ENCODE measurements at places on chromosomes 16 and 17.

GRCh38 chr17:68684949-68685357 lies 83.8 kb upstream of the FAM20A start:
- no peak for DNase-seq

GRCh38 chr17:62816282-62816839 lies 8.2 kb upstream of the MARCHF10 start:
- no peak for DNase-seq

GRCh38 chr17:57338257-57338914 lies 82.1 kb downstream of the MSI2 start:
- DNase-seq: peak; percentile 26

- DNase-seq: no peak
Observed at GRCh38 chr16:20401475-20402016, 3.0 kb downstream of the PDILT start.

- no peak for DNase-seq
Observed at GRCh38 chr16:85354686-85355514, 242.6 kb upstream of the CIBAR2 start.

DNA sequence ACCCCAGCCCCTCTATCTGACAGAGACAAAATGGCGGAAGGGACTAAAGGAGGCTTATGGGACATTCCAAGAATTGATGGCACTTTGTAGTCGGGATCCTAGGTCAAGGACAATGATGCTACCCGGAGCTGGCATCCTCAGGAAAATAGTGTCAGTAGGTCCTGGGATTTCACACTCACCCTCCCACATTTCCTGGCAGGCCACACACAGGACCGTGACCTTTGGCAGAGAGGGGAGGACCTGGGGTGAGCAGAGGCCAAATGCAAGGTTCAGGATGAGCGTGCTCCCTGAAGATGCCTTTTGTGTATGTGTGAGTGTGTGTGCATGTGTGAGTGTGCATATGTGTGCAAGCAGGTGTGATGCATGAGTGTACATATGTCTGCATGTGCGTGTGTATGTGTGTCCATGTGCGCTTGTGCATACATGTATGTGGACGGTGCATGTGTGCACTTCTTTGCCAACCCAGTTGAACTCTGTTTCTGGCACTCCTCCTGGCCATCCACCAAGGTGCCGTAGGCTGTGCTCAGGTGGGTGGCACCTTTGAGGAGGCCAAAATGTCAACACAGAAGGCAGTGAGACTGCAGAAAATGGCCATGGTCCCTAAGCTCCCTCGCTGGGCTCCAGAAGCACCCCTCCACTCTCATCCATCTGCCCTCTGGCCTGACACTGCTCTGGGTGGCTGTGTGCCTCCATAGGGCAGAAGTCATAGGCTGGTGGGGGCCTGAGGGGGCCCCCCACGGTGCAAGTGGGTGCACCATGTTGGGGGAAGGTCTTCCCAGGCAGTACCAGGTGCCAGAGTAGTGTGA lies 60.3 kb downstream of the SNX20 start:
- DNase-seq: no peak

DNA sequence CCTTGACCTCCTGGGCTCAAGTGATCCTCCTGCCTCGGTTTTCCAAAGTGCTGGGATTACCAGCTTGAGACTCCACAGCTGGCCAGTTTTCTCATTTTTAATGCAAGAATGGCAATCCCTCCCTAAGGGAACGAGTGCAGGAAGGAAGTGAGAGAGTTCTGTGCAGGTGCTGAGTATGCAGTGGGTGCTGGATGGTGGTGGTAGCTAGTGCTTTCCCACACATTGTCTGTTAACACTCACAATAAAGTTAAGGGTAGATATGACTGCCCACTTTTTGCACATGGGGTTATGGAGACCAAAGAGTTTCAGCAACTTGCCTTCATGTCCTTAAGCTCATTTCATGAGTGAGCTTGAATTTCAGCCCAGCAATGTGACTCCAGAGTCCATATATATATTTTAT lies 18.5 kb downstream of the RGS9 start:
- DNase-seq: no peak

DNA sequence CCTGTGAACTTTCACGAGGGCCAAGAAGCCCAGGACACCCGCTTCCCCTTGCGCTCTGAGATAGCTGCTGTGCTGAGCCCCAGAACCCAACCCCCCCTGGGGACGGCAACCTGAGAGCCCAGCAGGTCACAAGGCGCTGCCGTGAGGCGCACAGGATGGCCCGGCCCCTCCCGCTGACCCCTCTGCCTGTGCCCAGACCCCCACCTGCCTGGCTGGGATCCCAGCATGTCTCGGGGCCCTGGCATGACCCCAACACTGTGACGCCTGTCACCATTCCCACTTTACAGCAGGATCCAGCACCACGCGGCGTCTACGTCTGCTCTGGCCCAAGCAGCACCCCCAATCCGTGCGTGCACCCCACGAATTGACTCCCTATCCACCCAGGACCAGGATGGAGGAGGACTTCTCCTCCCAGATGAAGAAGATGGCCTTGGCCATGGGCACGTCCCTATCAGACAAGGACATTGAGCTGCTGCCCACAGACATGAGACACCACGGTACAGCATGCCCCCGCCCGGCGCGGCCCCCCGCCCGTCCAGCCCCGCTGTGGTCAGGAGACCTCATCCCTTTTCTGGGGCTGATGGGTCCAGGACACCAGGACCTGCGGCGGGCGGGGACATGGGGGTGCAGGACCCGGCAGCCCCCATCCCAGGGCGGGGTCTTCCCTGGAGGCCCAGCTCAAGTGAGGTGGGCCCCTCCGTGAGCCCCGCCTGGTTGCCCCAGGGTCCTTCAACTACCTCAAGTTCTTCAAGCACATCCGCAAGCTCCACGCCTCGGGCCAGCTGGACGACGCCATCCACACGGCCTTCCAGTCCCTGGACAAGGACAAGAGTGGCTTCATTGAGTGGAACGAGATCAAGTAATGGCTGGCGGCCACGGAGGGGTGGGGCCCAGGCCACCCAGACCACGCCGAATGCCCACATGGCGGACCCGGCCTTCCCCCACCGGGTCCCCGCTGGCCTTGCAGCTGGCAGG lies 15.1 kb upstream of the AATK start:
- no peak for DNase-seq

GRCh38 chr17:20927308-20927977 lies 115.4 kb downstream of the USP22 start:
- DNase-seq: no peak

GRCh38 chr17:10633738-10634379 lies 23.2 kb downstream of the MYH3 start:
- no peak for DNase-seq

- DNase-seq: no peak
Observed at GRCh38 chr17:19380481-19381301, 2.4 kb downstream of the MAPK7 start.

GRCh38 chr17:46916211-46916610 lies 6.7 kb upstream of the GOSR2 start:
- no peak for DNase-seq

GRCh38 chr16:2799859-2800226 lies 1.6 kb downstream of the PRSS41 start:
- DNase-seq: peak; percentile 11

GRCh38 chr17:1322480-1322879 lies 43.0 kb downstream of the TRARG1 start:
- DNase-seq: no peak

DNA sequence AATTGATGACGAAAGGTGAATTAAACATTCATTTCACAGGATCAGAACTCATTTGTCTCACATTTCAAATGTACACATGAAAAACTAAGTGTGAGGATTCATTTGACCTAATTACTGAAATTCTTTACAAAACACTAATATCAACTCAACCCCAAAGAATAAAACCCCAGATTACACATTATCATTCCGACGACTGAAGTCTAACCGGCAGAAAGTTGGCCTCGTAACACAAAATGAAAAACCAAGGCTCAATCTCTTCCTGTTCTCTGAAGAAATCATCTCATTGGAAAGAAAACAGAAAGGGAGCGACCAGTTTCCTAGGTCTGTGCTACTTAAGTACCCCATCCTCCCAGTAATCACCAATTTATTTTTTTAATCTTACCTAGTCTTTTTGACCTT lies 1.8 kb downstream of the JPT1 start:
- no peak for DNase-seq

- peak; percentile 93 for DNase-seq
Observed at GRCh38 chr16:68902003-68902968, 59.0 kb downstream of the TANGO6 start.

DNA sequence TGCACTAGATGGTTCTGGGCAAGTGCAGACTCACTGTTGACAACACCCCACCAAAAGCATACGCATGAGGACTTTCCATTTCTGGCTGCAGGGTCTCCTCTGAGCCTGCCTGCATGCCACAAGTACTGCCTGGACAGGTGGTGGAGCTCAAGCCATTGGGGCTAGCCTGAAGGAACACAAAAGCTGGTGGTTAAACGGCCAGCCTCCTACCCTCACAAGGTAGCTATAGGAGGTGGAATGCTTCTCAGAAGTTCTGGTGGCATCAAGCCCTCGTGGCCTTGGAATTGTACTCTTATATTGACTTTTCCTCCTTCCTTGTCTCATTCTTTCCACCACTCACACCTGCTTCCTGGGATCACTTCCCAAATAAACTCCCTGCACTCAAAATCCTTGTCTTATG lies 56.6 kb upstream of the BCAR1 start:
- no peak for DNase-seq

DNA sequence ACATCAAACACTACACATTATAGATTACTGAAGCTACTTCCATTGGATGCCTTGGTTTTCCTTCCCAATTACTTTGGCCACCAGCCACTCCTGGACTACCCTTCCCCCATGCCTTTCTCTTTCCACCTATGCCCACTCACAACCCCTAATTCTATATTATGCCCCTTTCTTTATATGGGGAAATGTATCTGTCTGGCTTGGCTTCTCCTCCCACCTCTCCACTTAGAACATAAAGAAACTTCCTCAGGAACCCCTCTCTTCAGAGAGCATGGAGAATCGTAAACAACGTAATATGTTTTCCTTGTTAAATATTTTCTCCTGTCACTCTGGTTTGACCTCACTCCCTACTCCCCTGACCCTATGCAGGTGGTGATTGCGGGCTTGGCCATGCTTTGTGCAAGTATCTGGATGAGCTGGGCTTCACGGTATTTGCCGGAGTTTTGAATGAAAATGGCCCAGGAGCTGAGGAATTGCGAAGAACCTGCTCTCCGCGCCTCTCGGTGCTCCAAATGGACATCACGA lies 32.8 kb downstream of the HSD17B2 start:
- DNase-seq: no peak

DNA sequence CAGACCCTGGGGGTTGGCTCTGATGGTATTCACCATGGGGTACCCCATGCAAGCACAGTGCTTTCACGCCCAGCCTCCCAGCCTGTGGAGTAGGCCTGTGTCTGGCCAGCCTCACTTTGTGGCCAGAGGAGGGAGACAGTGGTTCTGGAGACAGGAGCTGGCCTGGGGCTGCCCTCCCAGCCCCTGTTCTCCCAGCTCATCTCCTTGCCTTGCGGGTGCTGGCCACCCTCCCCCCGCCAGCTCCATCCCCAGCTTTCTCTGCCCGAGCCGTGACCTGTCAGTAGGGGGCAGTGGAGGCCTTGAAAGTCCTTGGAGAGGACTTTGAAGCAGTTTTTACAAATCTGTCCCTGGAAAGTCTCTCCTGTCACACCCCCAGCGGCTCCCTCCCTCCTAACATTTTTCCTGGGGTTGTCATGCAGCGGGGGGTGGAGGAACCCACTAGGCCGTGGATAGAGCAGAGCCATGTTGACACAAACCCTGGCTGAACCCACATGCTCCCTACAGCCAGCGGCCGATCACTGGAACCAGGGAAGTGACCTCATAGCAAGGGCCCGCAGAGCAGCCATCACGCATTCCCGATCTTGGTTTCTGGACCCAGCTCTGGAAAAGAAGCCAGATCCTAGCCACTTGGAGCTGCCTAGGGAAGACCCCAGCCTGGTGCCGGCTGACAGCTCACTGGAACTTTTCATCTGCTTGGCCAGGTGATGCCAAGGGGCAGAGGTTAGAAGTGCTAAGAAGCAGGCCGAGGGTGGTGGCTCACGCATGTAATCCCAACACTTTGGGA lies 289.4 kb downstream of the SEC14L1 start:
- no peak for DNase-seq

DNA sequence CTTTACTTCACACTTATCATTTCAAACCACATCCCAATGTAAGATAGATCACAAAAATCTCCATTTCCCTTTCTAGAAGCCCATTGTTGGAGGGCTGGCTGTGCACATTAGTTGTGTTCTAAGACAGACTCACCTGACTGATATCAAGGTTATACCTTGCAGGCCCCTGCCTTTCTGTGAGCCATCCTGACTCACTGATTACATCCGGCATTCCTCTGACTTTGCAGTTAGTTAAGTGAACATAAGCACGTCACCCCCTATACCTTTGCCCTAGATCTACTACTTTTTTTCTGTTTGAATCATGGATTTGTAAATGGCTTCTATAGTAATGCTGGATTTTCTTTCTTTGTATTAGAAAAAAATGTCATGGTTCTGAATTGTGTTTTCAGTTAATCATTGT lies 78.3 kb downstream of the TANGO6 start:
- DNase-seq: no peak

DNA sequence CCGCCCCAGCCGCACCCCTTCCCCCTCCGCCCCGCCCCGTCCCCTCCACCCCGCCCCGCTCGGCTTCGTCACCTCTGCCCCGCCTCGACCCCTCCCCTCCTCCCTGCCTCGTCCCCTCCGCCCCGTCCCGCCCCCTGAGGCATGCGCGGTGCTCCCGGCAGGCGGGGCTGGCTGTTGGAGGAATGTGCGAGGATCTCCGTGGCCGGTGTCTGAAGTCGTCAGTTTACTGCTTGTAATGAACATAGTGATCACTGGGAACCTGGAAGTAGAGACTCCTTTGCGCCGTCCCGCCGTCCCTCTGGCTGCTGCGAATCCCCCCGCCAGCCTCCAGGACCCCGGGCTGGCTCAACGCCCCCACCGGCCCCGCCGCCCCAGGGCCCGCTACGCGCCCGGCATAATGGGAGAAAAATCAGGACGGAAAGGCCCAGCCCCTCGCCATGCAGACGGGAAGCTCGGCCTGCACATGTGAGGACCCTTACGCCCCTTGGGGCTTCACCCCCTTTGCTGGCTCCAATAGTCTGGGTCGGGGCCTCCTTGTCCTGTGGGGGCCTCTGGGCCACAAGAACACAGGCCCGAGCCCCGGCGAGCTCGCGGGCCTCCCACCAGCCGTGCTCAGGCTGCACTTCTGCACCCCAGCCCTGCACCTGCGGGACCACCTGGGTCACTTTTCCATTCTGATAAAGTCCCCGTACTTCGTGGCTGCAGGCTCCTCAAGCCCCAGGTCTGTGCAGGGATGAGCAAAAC lies 743.1 kb downstream of the KCNJ18 start:
- no peak for DNase-seq

GRCh38 chr16:56161658-56162057 lies 29.6 kb upstream of the GNAO1 start:
- no peak for DNase-seq

Measured in DMS79 treated with DMSO at 0.1 percent for 48 hours (cell line).